ENCODE measurements at places on chromosomes 16 and 17.

DNA sequence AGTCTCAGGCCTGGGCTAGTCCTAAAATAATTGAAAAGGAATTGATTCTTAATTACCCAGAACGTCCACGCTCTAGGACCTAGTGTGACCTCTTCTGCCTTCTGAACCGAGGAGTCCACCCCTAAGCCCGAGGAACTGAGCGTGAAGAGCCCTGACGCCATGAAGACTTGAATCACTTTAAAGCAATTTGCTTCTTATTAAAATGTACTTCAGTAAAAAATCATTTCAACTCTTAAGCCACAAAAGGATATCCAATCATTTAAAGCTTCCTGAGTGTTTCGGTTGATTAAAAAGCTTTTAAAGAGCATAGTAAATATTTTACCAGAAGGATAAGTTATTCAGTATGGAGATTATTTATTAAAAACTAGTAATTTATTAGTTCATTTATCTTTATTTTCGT lies 11.6 kb downstream of the HSBP1 start:
- no peak for DNase-seq

GRCh38 chr16:88742896-88743605 lies 36.7 kb downstream of the CTU2 start:
- DNase-seq: no peak

DNA sequence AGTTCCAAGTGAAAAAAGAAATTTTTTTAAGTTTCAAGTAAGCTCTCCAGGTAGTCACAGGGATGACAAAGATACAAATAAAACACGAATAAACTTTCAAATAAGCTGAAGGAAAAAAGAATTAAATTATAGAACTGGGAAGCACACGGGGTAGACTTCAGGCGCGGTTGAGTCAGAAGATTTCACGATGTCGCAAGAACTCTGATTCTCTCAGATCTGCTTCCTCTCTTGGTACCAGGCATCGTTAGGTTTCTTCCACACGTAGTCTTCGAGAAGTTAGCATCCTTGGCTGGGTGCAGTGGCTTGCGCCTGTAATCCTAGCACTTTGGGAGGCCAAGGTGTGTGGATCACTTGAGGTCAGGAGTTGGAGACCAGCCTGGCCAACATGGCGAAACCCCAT lies 784.1 kb upstream of the RBFOX1 start:
- no peak for DNase-seq

- DNase-seq: peak; percentile 35
These were observed 13.7 kb downstream of the ALOX12B start for GRCh38 chr17:8073627-8074484.

GRCh38 chr16:48537275-48537674 lies 72.7 kb downstream of the N4BP1 start:
- no peak for DNase-seq

- DNase-seq: no peak
These were observed 481 bp downstream of the PDK2 start for GRCh38 chr17:50095626-50096037.

DNA sequence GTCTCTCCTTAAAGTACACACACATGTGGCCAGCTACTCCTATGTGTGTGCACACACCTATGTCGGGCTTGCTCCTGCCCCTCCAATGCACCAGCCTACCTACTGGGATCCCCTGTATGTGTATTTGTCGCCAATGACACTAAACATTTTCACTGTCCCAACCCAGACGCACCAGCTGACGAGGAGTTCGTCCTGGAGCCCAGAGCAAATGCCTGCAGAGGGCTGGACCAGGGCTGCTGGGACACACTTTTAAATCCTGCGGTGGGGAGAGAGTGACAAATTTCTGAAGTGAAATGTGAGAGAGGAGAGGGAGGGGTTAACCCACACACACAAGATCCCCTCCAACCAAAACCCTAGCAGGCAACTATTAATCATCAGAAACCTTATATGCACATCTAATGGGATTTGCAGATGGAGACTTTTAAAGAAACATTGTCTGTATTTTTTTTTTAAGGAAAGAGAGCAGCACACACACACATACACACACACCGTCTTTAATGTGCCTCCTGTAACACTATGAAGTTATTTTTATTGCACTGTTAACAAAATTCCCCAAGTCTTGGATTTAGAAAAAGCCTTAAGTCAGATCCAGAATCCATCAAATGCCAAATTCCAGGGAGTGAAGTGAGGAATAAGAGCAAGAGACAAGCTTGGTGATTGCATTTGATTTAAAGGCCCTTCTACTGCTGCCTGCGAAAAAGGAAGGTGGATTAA lies at the start of gene MEOX1:
MEOX1 (minus strand) TSS at position 224 of the 714 bp plus-strand sequence. CDS start 388 bp downstream, outside the sequence.
- DNase-seq: no peak

- no peak for DNase-seq
These were observed 5.2 kb downstream of the PRSS53 start for GRCh38 chr16:31083556-31083955.

GRCh38 chr17:148757-149156 lies 11.4 kb downstream of the SCGB1C2 start:
- no peak for DNase-seq

DNA sequence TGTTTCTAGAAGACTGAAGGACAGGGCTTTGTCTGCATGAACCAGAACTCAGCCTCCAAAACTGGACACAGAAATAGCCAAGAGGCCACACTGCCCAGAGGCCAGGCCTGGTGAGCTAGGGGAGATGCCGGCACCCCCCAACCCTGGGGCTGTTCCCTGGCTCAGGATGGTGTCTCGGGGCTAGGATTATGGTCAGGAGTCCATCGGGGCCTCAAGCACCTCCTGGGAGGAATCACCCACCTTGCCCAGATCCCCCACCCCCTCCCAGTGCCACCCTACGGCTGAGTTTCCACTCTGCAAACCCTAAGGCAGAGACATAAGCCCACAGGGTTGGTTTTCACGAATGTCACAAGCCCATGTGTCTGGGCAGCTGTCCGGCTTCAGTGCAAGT lies 37.2 kb downstream of the SLC7A5 start:
- DNase-seq: no peak

DNA sequence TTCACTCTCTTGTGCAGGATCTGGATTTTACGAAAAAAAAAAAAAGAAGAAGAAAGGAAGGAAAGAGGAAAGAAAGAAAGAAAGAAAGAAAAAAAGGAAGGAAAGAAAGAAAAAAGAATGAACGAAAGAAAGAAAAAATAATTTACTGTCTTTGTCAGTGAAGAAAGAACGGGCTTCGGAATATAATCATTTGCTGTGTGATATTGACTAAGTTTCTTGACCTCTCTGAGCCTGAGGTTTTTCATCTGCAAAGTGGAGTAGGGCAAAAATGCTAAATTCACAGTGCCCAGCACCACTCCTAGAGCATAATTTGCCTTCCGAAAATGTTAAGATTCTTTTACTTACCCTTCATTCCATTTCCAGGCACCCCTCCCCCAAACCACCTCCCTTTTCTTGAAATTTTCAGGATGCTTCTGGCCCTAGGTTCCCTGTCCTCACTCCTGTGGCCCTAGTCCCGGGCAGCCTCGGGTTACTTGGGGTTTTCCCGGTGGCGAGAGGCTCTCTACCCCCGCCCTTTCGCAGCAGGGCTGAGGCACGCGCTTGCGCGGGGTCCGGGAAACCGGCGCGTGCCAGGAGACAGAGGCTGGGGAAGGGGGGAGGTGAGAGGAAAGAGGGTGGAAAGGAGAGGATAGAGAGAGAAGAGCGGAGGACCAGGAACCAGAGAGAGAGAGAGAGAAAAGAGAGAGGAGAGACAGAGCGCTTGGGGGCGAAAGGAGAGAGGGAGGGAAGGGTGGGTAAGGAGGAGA lies at the start of gene CNTNAP1:
CNTNAP1 (plus strand) TSS at position 556 of the 746 bp plus-strand sequence. CDS start 299 bp downstream, outside the sequence.
- DNase-seq: peak; percentile 46

Data from midbrain (tissue), 1 donor.